ENCODE measurements at places on chromosomes 11 and 22.

GRCh38 chr22:26546282-26546681, 34.0 kb upstream of the TFIP11 start:
- DNase-seq, result no peak

GRCh38 chr11:74279256-74279655, 32.2 kb downstream of the P4HA3 start:
- no peak for DNase-seq

GRCh38 chr11:16607675-16608644, 130.5 kb upstream of the C11orf58 start:
- DNase-seq, result no peak

- no peak for DNase-seq
Observed at GRCh38 chr11:88603091-88603867, 265.7 kb upstream of the CTSC start.

GRCh38 chr11:118522571-118523072, 4.7 kb upstream of the TTC36 start:
- no peak for DNase-seq

- DNase-seq, result no peak
Observed at GRCh38 chr11:66851239-66851596, 5.6 kb upstream of the LRFN4 start.

DNA sequence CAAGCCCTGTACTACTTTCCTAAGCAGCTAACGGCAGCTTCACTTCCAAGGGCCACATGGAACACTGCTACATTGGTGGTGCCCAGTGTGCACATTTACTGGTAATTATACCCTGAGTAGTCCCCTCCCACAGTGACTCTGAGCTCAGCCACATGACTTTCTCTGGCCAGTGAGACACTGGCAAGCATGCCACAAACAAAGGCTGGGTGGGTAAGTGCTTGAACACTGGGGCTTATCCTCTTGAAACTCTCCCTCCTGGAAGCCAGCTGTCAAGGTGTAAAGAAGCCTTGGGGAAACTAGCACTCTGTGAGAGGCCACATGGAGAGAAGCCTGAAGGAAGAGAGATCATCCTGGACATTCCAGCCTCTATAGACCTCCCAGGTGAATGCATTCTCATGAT, 54.4 kb upstream of the DRD2 start:
- DNase-seq, result no peak

GRCh38 chr22:42967005-42967404, 47.9 kb downstream of the PACSIN2 start:
- no peak for DNase-seq

- DNase-seq, result no peak
Observed at GRCh38 chr11:9708544-9708943, 44.7 kb downstream of the SWAP70 start.

DNA sequence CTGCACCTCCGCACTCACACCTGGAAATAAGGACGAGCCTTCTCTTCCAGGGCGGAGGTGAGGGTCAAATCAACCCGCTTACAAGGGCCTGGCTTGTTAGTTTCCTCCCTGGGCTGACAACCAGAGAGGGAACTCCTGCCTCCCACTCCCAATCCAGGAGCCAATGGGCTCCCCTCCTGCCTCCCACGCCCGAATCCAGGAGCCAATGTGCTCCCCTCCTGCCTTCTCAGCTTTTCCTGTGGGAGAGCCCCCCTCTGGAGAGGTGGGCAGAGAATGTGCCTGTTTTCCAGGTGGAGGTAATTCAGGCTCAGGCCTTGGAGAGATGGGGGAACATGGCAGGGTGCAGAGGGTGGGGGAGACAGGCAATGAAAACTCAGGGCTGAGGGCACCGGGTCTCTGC, 53.7 kb upstream of the TTLL12 start:
- no peak for DNase-seq

GRCh38 chr11:126853732-126854131, 146.8 kb downstream of the KIRREL3 start:
- no peak for DNase-seq

DNA sequence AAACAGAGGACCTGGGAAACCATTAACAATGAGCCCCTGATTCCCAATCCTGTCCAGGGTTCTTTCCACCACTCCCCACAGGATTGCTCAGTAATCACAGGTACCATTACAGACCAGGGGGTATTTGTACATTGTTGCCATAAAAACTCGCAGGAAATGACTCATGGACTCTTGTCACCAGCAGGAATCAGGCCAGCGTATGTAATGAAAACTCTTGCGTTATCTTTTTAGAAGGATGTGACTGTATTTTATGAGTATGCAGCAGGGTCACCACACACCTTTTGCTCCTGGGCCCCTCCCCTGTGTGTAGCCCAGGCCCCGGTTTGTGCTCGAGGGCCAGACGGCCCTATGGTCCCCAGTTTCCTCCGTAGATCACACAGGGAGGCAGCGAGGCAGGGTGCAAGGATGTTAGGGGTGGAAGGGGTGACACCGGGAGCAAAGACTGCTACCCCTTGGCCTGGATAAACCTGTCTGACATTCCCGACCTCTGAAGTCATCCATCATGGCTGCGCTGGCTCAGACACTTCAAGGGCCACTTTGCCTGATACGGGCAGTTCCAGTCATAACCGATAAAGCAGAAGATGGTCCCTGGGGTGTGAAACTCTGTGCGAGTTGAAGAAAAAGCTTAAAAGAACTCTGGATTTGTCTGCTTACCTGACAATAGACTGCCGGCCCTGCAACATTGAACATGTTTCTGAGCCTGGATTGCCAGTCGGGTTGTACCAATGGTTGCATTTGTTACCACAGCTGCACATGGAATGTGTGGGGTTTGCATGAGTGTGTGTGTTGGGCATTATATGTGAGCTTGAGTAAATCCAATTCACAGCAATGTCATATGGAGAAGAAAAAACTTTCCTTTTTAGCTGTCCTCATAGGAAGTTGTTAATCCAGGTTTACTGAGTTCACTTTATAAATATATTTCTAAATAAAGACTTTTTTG, 56.9 kb downstream of the MICAL2 start:
- DNase-seq, result no peak

GRCh38 chr22:26702906-26703830, 45.8 kb downstream of the MIAT start:
- no peak for DNase-seq

- DNase-seq, result no peak
Observed at GRCh38 chr11:83235825-83236224, 42.3 kb downstream of the ANKRD42 start.

- DNase-seq, result no peak
Observed at GRCh38 chr22:27327981-27328721, 473.4 kb downstream of the MN1 start.

DNA sequence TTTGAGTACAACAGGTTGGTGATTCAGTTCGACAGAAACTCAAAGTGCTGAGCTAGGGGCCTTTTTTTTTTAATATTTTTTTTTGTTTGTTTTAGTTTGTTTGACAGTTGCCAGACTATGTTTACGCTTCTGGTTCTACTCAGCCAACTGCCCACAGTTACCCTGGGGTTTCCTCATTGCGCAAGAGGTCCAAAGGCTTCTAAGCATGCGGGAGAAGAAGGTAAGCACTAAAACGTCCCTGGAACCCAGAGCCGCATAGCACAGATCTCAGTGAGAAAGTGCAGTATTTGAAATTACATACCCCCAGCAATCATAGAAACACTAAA, 649 bp downstream of the PRRG4 start:
- DNase-seq, result peak; percentile 31

DNA sequence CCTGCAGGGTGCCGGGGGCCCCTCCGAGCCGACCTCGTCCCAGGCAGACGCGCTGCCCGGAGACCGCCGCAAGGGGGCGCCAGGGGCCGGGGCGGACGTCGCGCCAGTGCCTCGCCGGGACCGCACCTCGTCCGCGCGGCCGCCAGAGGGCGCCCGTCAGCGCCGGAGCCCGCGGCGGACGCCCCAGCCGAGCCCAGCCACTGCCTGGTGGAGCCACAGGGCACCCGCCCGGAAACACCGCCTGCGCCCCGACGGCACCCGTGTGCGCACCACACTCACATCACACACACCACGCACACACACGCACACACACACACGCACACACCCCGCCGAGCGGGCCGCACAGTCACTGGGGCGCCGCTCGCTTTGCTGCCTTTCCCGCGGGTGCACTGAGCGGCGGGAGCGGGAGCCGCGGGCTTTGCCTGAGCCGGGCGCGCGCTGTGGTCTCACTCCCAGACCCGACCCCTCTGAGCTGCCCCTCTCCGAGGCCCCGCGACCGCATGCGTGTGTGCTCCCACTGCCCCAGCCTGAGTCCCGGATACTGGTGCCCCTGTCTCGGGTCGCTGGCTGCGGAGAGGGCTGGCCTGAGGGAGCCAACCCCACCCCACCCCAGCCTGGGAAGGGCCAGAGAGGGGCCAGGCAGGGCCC, 449.3 kb downstream of the OPCML start:
- no peak for DNase-seq

DNA sequence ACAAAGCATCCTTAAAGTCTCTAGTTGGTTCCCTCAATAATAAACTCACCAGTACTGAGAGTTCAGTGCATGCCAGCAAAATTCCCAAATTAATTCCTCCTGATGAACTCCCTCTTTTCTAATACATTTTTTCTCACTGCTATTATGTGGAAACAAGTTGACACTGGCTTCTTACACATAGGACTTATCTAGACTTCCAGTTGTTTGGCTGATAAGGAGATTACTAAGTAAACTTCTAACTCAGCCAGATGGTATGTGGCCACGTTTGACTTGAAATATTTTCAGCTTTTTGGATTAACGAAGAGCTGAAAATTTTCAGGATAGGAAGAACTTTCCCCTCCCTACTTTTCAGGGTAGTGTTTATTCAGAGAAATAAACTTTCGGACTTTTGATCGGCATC, 1154.2 kb upstream of the TENM4 start:
- no peak for DNase-seq

DNA sequence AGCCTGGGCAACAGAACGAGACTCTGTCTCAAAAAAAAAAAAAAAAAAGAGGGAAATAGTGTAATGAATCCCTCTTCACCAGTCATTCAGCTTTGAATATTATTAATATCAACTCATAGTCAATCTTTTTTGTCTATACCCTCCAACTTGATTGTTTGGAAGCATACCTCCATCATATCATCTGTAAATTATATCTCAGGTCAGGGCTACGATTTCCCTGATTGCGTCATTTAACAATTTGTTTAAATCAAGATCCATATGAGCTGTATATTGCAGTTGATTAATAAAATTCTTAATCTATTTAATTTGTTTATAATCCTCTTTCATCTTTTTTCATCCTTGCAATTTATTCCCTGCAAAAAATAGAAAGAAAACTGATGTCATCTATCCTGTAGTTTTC, 60.2 kb downstream of the USP47 start:
- no peak for DNase-seq

DNA sequence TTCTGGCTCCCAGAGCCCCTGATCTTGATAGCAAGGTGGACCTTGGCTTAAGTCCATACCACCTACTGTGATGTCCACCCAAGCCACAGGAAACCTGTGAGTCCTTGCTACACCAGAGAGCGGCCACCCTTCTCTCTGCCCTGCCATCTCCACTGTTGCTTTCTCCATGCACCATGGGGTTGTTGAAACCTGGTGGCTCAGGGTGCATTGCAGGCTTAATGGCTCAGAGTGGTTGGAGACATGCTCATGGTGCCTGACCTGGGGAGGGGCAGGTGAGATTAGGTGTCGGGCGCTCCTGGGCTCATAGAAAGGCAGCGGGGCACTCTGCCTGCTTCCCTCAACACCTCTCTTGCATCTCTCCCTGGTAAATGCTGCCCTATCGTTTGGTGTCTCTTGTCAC, 25.0 kb upstream of the CACNG2 start:
- no peak for DNase-seq

DNA sequence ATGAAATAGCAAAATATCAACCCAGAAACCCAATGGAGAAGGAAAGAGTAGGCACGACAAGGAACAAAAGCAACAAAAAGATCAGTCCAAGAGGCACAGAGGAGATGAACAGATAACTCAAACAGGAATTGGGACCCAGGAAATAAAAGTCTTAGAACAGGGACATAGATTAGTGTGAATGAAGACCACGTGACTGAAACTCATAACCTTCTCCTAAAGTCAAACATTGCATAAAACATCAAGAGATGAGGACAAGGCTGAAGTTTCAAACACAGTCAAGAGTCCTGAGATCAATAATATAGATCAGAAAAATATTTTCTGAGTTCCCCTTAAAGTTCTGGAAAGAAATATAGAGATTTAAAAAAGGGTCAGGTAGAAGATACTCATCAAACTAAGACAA, 24.4 kb upstream of the OR56B4 start:
- no peak for DNase-seq

DNA sequence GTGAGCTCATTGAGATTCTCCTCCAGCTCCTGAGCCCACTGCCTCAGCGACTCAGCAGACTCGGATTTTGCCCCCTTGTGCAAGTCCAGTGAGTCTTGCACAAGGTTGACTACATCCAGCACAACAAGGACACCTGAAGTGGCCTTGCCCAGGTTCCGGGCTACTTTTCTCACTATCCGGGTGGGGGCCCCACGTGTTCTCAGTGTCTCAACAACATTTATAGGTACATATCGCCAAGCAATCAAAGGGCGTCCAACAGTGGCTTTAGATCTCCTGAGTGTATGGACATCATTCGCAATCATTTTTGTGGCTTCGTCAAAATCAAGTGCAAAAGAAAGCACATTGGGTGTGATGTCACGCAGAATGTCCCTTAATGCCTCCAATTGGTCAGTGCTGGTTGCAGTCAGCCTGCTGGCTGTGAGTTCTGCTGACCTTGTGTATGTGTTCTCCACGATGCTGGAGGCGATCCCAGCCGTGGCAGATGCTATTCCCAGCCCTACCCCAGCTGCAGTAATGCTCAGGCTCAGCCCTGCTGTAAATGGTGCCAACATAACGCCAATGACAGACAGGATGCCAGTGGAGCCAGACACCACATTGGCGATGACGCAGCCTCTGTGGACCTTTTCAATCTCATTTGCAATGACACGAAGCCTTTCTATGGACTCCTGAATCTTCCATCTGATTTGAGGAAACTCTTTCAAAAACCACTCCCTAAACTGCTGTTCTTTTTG, 10.3 kb downstream of the APOL4 start:
- DNase-seq, result no peak

- no peak for DNase-seq
Observed at GRCh38 chr22:48566741-48567140, 1260.9 kb downstream of the BRD1 start.

- no peak for DNase-seq
Observed at GRCh38 chr11:93905384-93905783, 55.0 kb upstream of the VSTM5 start.

DNA sequence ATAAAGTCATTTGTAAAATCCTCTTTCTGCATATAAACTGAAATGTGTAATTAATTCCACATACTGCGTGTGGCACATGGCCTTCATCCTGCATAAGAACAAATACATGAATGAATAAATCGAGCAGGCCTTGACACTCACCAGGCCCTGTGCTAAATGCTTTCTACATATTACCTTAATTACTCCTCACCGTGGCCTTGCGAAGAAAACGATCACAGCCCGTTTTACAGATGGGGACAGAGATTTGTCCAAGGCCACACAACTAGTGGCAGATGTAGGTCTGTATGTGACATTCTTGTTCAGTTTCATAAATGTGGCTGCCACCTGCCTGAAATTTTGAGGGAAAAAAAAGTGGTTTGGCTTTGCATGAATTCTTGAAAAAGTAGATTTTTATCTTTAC, 5.8 kb upstream of the CCND1 start:
- no peak for DNase-seq

DNA sequence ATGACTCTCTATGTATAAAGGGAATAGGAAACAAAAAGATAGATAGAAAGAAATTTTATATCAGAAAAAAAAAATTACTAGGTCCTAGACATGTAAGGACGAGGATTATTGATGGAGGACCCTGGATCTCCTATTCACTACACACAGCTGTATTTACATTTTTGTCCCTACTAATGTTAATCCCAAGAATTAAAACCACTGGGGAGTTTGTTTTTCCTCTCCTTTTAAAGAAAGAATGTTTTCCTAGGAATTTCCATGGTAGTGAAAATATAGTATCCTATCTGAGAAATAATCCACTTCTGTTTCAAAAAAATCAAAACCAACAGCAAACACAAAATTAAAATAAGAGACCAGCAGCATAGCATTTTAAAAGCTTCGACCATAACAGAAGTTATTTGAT, 41.1 kb downstream of the PDGFD start:
- no peak for DNase-seq

Data from AML-193 (cell line).